ENCODE measurements at places on chromosomes 12 and 14. TPM values are rescaled to one million over a fixed set of nuclear protein-coding genes. Genes with fewer than 3 reads are reported as not detected.

GMFB gene
- 53.8 TPM for total RNA-seq

TM7SF3 gene
- total RNA-seq: 46.5 TPM

RERG gene
- not detected for total RNA-seq

DNA sequence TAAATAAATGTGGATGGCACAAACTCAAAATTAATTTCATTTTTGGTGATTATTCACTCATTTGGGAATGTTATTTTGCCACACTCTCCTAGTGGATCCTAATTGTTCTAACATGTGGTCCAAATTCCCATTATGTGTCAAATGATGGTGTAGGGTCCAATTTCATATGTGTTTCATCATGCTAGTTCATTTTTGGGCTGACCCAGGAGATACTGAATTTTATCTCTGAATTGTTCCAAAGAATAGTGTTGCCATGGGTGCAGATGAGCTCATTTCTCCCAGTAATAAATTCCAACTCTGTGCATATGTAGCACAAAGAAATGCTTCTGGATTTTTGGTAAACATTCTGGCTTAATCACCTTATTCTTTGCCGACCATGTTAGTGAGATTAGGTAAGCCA, 23.5 kb upstream of the SEL1L start:
- DNase-seq: no peak

GRCh38 chr12:114774197-114774596, 90.2 kb upstream of the TBX3 start:
- H3K36me3 ChIP-seq: no peaks in the 10 kb centered on the region
- H3K27ac ChIP-seq: no peak overlapping the region
- no peak overlapping the region for H3K4me3 ChIP-seq
- peak; percentile 8 for DNase-seq
- H3K4me1 ChIP-seq: peaks cover 12% of the 10 kb centered on the region

DNA sequence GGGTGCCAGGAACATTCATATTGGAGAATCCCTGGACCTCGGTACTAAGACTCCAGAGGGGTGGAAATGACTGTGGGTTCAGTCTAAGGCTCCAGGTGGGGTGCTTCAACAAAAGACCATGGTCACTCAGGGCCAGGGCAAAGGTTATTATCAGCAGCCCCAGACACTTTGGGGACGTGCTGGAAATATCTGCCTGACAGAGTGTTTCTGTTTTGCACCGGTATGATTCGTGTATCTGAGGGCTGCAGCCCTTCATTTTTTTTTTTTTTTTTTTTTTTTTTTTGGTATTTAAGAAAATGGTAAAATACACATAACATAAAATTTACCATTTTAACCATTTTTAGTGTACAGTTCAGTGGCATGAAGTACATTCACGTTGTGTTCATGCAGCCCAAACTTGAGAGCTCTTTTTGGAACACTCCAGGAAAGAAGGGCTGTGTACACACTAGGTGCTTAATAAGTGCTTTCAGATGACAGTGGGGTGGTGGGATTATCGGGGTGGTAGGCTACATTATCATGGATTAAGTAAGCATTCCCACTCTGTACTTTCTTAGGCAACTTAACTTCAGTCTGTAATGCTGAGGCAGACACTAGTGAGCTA, 120.3 kb downstream of the CHST11 start:
- H3K4me1 ChIP-seq: peaks cover 4% of the 10 kb centered on the region
- no peaks in the 10 kb centered on the region for H3K36me3 ChIP-seq
- H3K27ac ChIP-seq: no peak overlapping the region
- DNase-seq: no peak
- H3K27me3 ChIP-seq: no peaks in the 10 kb centered on the region

- no peak overlapping the region for H3K27ac ChIP-seq
- H3K4me3 ChIP-seq: no peak overlapping the region
These were observed 155.6 kb downstream of the MON2 start for GRCh38 chr12:62622177-62622576.

DNA sequence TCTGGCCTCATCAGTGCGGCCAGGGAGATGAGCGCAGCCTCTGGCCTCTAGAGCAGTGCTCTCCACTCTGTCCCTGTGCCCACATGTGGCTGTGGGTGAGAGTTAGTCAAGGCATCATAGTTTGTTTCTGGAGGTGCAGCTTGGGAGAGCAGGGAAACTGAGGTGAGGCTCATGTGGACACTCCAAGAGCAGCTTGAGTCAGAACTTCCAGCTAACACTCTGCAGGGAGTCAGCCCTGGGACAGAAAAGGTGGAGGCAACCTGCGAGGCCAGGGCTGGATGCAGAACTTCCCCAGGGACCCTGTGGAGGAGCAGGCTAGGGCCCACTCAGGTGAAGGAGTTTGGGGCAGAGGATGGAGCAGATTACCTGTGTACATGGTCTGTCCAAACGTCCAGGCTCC, 10.8 kb downstream of the ISCA2 start:
- peaks cover 15% of the 10 kb centered on the region for H3K4me1 ChIP-seq
- H3K4me3 ChIP-seq: no peak overlapping the region
- H3K27ac ChIP-seq: no peak overlapping the region
- no peak for DNase-seq

GRCh38 chr12:1093166-1093751, 102.2 kb downstream of the ERC1 start:
- H3K36me3 ChIP-seq: no peaks in the 10 kb centered on the region
- no peaks in the 10 kb centered on the region for H3K27me3 ChIP-seq
- peak; percentile 53 for DNase-seq

DNA sequence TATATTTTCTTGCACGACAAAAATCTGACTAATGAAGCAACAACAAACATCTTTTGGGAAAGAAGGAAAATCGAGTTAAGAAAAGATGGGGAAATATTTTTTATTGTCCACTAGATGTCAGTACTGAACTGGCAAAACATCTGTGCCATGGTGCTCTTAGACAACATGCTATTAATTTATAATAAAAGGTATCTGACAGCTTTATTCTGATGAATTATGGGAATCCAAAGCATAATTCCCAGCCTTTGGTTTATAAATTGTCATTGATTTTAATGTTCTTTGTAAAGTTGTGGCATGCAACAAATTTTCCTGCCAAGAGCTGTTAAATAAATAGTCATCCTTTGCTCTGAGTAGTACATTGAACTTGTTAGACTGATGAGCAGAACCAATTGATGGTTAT, 231.2 kb downstream of the ETNK1 start:
- H3K4me1 ChIP-seq: no peaks in the 10 kb centered on the region
- no peak overlapping the region for H3K4me3 ChIP-seq
- H3K36me3 ChIP-seq: no peaks in the 10 kb centered on the region
- H3K27ac ChIP-seq: no peak overlapping the region

GRCh38 chr14:88210426-88210825, 112.6 kb downstream of the KCNK10 start:
- H3K27me3 ChIP-seq: no peaks in the 10 kb centered on the region
- H3K4me1 ChIP-seq: no peaks in the 10 kb centered on the region
- no peak overlapping the region for H3K27ac ChIP-seq
- H3K4me3 ChIP-seq: no peak overlapping the region
- DNase-seq: no peak
- no peaks in the 10 kb centered on the region for H3K36me3 ChIP-seq

Measured in HCT116 (cell line).